Ovary (tissue), 10 donors: ENCODE measurements at places on chromosomes 16 and 17. TPM values are rescaled to one million over a fixed set of nuclear protein-coding genes. Genes with fewer than 3 reads are reported as not detected.

DNA sequence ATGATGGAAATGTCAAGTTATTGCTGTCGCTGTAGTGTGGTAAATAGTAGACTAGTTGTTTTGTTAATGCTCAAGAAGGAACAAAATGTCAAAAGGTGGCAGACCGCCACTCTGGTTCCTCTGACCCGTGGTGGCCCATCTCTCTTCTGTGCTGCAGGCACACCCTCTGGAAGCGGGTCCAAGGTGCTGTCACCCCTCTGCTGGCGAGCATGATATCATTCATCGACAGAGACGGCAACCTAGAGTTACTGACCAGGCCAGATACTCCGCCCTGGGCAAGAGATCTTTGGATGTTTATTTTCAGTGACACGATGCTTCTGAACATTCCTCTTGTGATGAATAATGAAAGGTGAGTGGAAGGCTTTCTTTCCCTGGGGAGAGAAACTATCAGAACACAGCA is 56.8 kb upstream of the ENDOV start:
- DNase-seq: peak; percentile 7

GRCh38 chr17:7112510-7113108 is 2.0 kb downstream of the ASGR2 start:
- no peak for DNase-seq

GRCh38 chr17:64718058-64718457 is 56.0 kb upstream of the SMURF2 start:
- DNase-seq: no peak

GRCh38 chr17:16944334-16945135 is 27.4 kb downstream of the TNFRSF13B start:
- no peak for DNase-seq

- DNase-seq: no peak
Observed at GRCh38 chr16:85755929-85756768, 5.3 kb upstream of the C16orf74 start.

- DNase-seq: no peak
Observed at GRCh38 chr16:85867189-85867588, 31.8 kb upstream of the IRF8 start.

GRCh38 chr17:12815642-12816141 is 26.4 kb downstream of the ARHGAP44 start:
- DNase-seq: no peak

DNA sequence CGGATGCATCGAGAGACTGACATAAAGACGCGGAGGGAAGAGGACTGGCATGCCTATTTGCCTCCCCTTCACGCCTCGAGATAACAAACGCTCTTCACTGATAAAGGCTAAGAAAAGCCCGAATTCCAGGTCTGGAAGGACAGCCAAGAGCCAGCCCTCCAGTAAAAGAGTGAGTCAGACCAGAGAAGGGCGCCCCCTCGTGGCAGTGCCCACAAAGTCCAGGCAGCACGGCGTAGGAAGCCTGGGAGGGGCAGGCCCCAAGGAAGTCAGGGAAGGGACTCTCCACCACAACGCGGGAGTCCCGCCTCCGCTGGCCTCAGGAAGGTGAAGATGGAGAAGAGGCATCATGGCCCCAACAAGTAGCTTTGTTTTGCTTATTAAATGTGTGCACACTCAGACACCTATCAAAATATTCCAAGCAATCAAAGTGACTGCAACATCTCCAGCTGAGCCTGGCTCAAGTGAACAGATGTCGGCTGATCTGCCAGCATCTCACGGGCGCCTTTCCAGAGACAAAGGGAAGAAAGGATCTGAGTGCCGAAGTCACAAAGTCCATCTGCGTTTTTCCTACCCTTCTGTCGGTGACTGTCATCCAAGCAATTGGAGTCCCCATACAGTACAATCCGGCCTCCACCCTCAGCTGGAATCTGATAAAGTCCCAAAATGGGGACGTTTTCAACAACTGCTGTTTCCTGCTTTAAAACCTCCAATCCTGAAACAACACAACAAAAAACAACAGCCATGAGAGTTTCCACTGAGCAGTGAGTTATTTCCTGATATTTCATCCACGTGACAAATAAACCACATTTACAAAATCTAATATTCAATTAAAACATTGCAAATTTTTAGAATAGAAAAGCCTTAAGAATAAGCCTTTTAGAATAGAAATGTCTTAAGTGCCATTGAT is 20.4 kb upstream of the SLC38A8 start:
- peak; percentile 53 for DNase-seq

GRCh38 chr16:56558024-56558747 is 6.7 kb upstream of the MT4 start:
- peak; percentile 29 for DNase-seq

SLC13A5 gene
- polyA plus RNA-seq: 0.45 TPM

NPIPB8 gene
- not detected for polyA plus RNA-seq

PLEKHH3 gene
- polyA plus RNA-seq: 30.9 TPM

SGCA gene
- 3.4 TPM for polyA plus RNA-seq

CASKIN2 gene
- 11.0 TPM for polyA plus RNA-seq

C17orf67 gene
- 1.5 TPM for polyA plus RNA-seq

ASGR2 gene
- 0.37 TPM for polyA plus RNA-seq

KRTAP9-4 gene
- polyA plus RNA-seq: not detected
